ENCODE measurements at places on chromosomes 7 and 10. TPM values are rescaled to one million over a fixed set of nuclear protein-coding genes. Genes with fewer than 3 reads are reported as not detected.
A peak's percentile ranks its signal among the peaks of the same experiment; 100 is the strongest.

DNA sequence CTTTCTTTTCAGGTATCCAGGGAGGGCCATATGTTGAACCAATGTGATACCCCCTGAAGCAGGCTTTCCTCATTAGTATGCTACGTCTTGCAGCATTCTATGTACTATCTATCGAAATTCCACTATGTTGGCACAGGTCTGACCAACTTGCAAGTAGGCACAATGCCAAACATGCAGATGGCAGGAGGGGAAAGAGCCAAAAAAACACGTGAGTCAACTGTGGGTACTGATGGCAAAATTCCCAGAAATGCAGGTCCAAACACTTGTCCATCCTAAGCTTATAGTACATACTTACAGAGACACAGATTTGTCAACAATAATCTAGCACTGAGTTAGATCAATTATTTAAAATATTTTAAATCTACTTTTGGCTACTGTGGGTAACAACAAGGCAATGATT, 394.9 kb downstream of the DGKB start:
- peak; percentile 49 for DNase-seq

DNA sequence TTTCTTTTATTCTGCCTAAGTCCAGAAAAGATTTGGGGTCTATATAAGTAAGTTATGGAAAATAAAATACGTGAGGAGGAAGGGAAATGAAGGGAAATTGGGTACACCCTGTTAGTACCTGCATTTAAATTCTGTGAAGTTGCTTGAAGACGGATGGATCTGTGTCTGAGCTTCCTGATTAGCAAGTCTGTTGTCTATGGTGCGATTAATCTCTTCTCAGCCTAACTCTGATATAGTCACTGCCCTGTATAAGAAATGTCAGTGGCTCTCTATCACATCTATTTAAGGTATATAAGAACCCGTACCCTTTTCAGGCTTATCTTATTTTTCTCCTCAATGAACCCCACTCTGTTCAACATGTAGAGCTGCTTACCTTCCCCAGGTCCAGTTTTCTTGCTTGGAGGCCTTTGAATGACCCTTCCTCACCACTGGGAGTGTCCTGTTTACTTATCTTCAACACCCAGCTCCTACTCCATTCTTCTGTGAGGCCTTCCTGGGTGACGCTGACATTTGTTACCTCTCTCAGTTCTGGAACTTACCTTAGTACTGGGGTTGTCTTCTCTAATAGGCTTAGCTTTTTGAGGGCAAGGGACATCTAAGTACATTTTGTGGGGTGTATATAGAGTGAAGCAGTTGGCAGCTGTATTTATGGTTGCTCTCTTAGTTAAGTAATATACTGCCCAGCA, 149.6 kb upstream of the PRPS1L1 start:
- DNase-seq = no peak

Gene CCDC3
- total RNA-seq = 25.8 TPM

GRCh38 chr10:102435529-102436233, 3.3 kb upstream of the CUEDC2 start:
- DNase-seq = no peak

DNA sequence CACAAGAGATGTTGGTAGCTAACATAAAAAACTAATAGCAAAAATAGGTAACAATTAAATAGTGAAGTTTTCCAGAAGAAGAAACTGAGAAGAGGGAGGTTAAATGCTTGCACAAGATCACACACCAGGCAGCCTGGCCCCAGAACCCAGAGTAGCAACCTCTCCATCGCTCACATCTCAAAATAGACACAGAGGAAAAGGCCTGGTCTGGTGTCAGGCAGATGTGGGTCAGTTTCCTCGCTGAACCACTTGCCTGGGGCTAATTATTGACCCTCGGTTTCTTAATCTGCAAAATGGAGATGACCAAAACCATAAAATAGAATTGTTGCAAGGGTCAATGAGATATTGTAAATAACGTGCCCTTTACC, 44.5 kb upstream of the STK17A start:
- no peak for DNase-seq

DNA sequence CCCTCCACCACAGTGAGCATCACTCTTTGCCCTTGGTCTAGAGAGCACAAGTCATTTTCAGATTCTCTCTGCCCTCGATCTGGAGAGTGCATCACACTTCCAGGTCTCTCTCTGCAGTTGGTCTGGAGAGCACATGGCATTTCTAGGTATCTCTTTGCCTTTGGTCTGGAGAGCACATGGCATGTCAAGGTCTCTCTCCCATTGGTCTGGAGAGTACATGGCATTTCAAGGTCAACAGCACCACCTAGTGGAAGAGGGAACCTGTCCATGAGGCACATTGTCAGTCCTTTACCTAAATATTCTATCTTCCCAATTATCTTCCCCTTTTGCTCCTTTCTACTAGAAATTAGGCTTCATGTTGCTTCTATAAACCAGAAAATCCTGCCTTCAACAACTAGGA, 1139.4 kb downstream of the XPNPEP1 start:
- peak; percentile 31 for DNase-seq

Gene CTAGE6
- total RNA-seq = not detected
